ENCODE measurements at places on chromosomes 5 and 9.

DNA sequence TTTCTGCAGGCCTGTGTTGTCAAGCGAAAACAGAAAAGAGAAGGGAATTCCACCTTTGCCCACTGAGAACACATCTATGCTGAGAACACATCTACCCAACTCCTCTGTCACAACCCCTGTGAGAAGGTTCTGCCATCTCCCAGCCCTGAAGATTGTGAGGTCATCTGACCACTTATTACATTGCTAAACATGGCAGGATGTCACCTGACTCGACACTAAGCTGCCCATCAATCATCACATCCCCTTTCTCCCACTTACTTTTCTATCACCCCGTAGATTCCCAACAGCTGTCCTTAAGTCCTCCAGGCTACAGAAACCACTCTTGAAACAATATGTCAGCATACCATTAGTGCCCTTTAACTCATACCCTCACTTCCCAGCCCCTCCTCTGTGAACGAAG, 64.2 kb upstream of the PRSS3 start:
- no peak for DNase-seq

GRCh38 chr5:132595624-132596023, 38.8 kb downstream of the RAD50 start:
- no peak for DNase-seq

DNA sequence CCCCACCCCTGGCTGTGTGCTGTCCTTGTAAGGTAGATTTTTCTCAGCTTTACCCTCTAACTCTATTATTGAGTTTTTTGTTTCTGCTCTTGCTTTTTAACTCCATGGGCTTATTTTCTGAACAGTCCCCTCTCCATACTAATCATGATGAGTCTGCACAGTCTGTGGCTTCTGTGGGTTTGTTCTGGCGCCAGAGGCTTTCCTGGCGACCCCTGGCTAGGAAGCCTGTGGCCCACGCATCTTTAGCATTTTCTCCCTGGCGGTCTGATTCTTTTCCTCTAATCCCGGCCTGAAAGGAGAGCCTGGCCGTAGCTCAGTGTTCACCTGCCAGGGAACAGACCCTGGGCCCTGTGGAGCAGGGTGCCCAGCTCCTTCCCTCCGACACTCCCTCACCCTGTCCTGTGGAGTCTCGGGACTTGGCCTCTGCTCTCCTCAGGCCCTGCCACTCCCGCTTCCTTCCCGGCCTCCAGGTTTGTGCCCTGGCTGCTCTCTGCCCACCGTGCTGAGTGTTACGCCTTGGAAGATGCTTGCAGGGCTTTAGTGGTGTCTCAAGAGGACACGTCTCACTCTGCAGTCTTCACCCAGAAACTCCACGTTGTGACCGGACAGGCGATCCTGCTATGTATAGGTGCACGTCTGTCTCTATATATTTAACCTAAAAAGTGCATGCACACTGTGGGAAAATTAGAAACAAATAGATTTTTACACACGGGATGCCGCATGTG, 31.7 kb upstream of the LRRC14B start:
- DNase-seq = no peak

- no peak for DNase-seq
These were observed 14.2 kb upstream of the C5orf47 start for GRCh38 chr5:173974688-173975239.

GRCh38 chr5:103541569-103541968, 21.0 kb downstream of the NUDT12 start:
- no peak for DNase-seq

DNA sequence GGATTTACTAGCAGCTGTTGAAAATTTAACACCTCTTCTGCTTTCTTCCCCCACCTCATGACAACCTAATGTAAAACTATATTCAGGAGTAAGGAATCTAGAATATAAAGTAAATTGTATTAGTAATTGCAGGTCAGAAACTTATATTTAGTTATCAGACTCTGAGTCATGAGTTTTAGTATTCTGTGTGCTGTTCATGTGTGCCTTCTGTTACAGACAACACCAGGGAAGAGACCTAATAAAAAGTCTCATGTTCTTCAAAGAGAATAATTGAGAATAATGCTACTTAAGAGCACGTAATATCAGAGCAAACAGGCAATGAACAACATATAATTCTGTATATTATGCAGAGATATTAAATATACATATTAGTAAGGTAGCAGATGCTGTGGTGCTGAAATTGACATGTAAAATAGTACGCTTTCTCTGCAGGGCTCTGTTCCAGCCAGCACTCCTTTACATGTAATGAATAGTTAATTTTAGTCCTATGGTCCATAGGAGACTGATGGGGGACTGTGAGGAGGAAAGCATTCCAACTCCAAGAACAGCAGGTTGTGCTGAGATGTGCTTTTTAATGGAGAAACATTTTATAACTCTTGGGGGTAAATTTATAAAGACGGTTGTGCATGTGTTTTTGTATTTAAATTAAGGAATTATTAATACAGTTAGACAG, 106.4 kb downstream of the ZSWIM6 start:
- no peak for DNase-seq

DNA sequence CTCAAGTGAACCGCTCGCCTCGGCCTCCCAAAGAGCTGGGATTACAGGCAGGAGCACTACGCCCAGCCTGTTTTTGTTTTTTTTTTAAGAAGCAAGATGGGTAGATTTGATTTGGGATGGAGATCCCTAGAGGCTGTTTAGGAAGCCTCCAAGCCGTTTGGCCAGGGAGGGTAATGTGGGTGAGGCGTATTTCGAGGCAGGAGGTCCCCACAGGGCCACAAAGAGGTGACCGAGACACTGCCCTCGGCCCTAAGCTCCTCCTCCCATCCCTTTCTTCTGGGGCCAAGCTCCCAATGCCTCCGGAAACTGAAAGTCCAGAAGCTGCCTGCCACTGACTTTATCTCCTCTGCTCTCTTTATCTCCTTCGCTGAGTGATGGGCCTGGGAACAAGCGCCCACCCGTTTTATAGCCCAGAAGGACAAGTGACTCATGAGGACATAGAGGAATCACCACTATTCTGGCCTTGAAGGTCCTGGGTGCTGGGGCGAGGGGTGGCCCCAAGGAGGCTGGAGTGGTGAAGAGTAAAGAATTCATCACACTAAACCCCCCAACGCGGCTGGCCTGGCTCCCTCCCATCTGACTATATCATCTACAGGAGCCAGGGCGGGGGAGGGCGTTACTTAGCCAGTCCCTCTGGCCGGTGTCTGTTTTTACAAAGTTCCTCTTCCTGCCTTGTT, 2.0 kb upstream of the RALGDS start:
- DNase-seq = no peak
